ENCODE measurements at places on chromosomes 3 and 15.

- peak; percentile 7 for DNase-seq
Measured at GRCh38 chr3:161310649-161311423, 60.5 kb downstream of the SPTSSB start.

DNA sequence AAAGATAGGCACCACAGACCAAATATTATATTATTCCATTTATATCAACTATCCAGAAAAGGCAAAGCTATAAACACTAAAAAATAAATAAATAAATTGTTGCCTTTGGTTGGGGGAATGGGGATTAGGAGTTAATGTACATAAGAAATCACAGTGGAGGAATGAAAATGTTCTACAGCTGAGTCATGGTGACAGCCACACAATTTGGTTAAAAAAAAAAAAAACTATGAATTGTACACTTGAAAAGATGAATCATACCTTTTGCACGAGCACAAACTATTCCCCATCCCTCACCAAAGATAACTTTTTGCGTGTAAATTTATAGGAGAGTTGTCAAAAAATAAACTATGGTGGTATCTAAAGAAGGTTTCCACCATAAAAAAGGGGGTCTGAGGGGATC, 103.2 kb downstream of the TBC1D5 start:
- no peak for DNase-seq

GRCh38 chr3:197149528-197149927, 119.9 kb upstream of the MELTF start:
- no peak for DNase-seq

- no peak for DNase-seq
Measured at GRCh38 chr3:182618981-182619591, 174.2 kb upstream of the ATP11B start.

GRCh38 chr3:51819709-51820406, 40.8 kb upstream of the IQCF6 start:
- no peak for DNase-seq

- DNase-seq, result no peak
Measured at GRCh38 chr15:88181613-88182012, 74.9 kb downstream of the NTRK3 start.

DNA sequence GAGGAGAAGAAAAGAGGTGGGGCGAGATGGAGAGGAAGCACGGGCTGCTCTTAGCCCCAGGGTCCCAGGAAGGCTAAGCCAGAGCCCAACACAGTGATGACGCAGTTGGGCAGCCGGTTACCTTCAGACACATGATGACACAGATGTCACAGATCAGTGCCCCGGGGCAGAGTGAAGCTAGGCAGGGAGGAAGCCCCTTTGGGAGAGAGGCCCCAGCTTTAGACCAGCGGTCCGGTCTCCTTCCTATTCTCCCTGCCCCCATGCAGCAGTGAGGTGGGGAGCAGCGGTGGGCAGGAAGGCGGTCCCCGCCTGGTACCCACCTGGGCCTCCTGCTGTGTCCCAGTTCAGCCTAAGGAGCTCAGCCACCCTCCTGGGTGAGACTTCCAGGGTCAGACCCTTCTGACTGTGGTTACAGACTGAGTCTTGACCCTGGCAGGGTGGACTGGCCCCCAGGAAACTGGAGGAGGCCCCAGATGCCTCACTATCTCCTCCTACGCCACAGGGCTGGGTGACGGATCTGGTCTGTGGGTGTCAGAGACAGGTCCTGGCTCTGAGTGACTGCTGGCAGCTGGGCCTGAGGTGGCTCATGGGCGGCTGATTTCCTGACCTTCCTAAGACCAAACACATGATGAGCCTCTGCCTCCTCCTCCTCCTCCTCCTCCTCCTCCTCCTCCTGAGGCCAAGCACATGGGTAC, 38.8 kb upstream of the LINGO1 start:
- DNase-seq, result no peak

GRCh38 chr15:39413558-39413957, 167.3 kb upstream of the THBS1 start:
- DNase-seq, result no peak

GRCh38 chr3:192959773-192960172, 42.1 kb upstream of the MB21D2 start:
- no peak for DNase-seq

GRCh38 chr3:102505542-102505941, 70.7 kb downstream of the ZPLD1 start:
- no peak for DNase-seq

GRCh38 chr3:150146991-150147761, 176.5 kb upstream of the PFN2 start:
- DNase-seq, result no peak

DNA sequence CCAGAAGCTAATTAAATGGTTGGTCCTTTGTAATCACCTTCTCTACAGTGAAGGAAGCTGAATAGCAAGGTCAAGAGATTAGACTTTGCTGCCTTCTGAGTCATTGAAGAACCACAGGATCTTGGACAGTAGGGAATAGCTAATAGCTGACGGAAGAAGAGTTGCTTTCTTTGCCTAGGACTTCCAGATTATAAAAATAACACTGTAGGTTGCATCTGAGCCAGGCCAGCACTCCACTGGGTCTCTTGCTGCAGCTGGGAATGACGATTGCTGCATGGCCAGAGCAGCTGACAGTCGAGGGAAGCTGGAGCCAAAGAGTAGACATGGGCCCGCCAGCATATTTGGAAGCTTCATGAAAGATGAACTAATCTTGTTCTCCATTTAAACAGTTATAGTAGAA, 81.5 kb upstream of the KCNMB2 start:
- no peak for DNase-seq
